ENCODE measurements at places on chromosomes 4 and X.

GRCh38 chrX:102950908-102951866 is 14.1 kb downstream of the RAB40AL start:
- DNase-seq, result peak; percentile 56

GRCh38 chr4:90071289-90072235 is 55.6 kb upstream of the CCSER1 start:
- DNase-seq, result no peak

DNA sequence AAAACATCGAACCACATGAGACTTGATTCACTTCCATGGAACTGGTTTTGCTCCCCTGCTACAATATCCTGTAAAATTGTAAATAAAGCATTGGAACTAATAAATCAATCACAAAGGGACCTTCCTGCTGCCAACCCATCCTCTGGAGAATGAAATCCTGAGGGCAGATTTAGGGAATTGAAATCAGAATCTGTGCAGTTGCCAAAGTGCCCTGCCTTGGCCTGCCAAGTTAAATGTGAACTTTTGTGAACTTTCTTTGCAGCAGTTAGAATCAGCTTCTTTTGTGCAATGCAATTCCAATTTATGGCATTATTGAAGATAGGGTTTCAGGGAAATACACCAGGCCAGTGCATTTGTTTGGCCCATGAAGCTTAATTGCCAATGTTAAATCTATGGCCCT is 263.1 kb downstream of the PTTG2 start:
- no peak for DNase-seq

- DNase-seq, result no peak
Observed at GRCh38 chr4:158159054-158159717, 13.6 kb downstream of the GASK1B start.

GRCh38 chrX:153967536-153968224 is 3.9 kb downstream of the HCFC1 start:
- peak; percentile 61 for DNase-seq

- DNase-seq, result no peak
Observed at GRCh38 chr4:143473334-143474126, 40.0 kb upstream of the SMARCA5 start.

GRCh38 chr4:183118141-183118540 is 19.1 kb downstream of the WWC2 start:
- DNase-seq, result no peak

DNA sequence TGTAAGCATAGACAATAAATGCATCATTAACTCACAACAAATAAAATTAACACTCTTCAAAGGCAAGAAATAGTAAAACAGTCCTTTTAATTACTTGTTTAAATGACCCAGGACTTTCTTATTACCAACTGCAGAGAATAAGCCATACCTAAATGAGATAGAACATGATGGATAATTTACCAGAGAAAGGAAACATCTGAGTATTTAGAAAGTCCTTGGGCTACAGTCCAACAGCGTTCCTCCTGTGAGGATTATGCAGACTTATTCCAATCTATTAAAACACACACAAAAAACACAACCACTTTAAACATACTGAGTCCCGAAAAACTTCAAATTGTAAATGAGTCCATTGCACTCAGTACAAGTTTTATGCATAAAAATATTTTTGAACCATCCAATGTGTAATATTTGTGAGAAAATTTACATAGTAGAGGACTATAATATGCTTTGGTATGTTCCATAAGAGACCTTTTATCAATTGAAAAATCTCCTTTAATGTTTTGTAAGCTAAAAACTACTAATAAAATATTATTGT is 129.2 kb downstream of the NR3C2 start:
- no peak for DNase-seq

GRCh38 chr4:6208416-6208815 is 8.1 kb upstream of the JAKMIP1 start:
- no peak for DNase-seq

- DNase-seq, result no peak
Observed at GRCh38 chr4:169062897-169063244, 52.8 kb upstream of the CBR4 start.

GRCh38 chr4:85656759-85657505 is 182.0 kb downstream of the ARHGAP24 start:
- no peak for DNase-seq

DNA sequence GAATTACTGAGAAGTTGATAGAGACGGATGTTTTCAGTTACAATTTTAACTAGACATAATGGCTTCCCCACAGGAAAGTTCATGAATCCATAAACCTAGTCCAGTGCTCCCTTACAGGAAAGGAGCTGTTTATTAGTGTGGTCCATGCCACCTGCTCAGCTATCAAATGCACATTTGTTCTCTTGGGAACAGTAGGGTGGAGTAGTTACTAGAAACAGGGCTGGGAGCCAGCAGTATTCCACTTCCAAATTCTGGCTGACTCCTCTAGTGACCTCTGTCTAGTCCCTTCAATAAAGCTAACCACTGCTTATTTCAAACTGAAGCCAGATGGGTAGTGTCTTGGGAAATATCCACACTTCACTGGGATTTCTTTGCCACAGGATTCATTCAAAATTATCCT is 88.4 kb upstream of the TLL1 start:
- DNase-seq, result no peak

DNA sequence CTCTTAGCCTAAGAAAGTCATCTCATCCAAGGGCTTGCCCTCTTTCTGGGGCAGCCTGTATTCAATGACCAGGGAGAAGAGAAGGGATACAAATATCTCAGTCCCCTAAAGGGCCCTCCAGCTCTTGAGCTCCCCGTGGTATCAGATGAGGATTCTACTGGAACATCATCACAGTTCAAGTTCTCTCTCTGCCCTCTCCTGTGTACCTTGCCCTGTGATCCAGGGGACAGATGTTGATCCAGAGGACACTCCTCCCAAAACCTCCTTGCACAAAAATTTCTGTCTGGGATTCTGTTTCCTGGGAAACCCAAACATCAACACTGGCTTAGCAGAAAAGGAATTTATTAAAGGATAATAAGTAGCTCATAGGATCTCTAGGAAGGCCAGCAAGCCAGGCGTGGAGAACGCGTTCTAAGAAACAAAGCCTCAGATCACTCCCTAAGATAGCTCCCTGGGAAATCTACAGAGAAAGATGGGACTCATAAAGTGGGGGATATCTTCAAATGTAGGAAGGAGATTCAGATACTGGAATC is 296.3 kb upstream of the KLF3 start:
- DNase-seq, result no peak

- no peak for DNase-seq
Observed at GRCh38 chr4:20096911-20097310, 154.8 kb upstream of the SLIT2 start.

- DNase-seq, result no peak
Observed at GRCh38 chrX:77427611-77428010, 19.6 kb upstream of the FGF16 start.
